ENCODE measurements at places on chromosomes 12 and 14.
A peak's percentile ranks its signal among the peaks of the same experiment; 100 is the strongest.

GRCh38 chr14:90846511-90846910 lies 30.3 kb upstream of the TTC7B start:
- no peak for DNase-seq

DNA sequence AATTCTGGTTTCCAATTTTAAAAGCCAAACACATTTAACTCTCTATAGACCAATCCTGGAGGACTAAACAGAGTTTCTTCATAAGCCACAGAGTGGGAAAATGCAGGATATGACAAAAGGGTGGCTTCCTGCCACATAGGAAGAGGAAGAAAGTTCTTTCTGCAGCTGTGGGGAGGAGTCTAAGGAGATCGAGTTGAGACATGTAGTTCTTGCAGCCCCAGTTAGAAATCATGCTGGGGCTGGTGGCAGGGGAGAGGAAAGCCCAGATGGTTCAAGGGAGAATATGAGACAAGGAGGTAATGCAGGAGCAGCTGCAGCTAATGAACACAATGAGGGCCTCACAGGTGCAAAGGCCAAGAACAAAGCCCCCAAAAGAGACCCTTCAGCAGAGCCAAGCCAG lies 85.0 kb upstream of the ARID2 start:
- no peak for DNase-seq

- no peak for DNase-seq
Observed at GRCh38 chr14:21343035-21343794, 40.6 kb downstream of the SUPT16H start.

- no peak for DNase-seq
Observed at GRCh38 chr14:64663174-64663573, 41.0 kb upstream of the PLEKHG3 start.

DNA sequence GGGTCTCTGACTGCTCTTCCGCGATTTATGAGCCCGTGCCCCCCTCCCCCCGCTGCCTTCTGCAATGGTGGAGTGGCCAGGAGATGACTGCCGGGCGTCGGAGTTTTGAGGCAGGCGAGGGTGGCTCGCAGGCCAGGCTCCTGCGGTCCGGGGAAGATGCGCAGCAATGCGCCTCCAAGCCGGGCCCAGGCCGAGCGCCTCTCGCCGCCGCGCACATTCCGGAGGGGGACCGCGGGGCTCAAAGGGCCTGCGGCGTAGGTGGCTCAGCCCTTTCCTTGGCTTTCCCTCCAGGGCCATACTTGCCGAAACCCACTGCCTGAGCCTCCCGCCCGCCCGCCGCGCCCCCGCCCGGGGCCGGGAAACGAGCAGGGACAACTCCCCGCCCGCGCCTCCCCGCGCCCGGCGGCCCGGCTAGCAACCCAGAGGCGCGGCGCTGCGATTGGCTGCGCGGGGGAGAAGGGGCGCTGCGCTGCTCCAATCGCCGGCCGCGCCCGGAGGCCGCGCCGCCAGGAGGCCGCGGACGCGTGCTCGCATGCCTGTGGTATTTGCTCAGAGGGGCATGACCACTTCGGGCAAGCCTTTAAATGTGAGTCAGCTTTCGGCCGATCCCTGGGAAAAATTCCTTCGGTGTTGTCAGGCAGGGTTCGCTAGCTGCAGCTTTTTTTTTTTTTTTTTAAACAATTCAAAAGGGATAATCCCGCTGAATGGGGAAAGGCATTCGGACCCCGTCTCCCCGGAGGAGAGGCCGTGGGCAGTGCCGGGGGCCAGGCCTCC lies 157.9 kb upstream of the PARP11 start:
- DNase-seq, result peak; percentile 78

DNA sequence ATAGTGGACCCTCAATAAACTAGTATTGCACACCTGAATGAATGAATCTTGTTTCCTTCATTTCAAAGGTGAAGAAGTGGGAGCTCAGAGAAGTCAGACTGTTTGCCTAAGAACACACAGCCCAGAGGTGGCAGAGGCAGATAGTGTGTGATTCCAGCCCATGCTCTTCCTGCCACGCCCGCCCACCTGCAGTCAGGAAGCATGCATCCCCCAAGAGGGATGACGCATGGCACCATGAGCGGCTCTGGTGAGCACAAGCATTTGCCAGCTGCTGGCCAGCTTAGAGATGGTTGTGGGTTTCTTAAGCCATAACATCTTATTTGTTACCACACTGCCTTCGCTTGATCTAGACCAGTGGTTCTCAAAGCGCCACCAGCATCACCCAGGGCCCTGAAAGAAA lies 133.8 kb downstream of the RIMBP2 start:
- DNase-seq, result no peak

GRCh38 chr12:102503056-102503681 lies 22.8 kb upstream of the IGF1 start:
- no peak for DNase-seq

GRCh38 chr14:75150150-75150549 lies 23.3 kb upstream of the NEK9 start:
- no peak for DNase-seq

DNA sequence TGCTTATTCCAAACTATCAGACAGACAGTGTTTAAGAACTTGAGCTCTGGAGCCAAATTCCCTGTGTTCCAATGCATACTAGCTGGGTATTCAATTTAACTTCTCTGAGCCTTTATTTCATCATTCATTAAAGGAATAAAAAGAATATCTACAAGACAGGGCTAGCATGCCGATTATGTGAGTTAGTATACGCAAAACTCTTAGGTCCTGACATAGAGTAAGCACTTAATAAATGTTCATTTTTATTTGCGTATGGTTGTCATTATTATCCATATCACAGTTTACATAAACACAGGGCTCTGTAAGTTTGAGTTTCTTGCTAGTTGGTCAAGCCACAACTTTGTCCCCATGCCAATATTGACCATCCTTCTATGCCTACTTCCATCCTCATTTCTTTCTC lies 161.5 kb downstream of the NUAK1 start:
- no peak for DNase-seq

- DNase-seq, result no peak
Observed at GRCh38 chr12:46722394-46723185, 103.2 kb downstream of the SLC38A4 start.

- no peak for DNase-seq
Observed at GRCh38 chr14:20118795-20119194, 8.3 kb downstream of the OR4K17 start.

GRCh38 chr14:75738192-75738591 lies 77.1 kb downstream of the TTLL5 start:
- DNase-seq, result no peak

DNA sequence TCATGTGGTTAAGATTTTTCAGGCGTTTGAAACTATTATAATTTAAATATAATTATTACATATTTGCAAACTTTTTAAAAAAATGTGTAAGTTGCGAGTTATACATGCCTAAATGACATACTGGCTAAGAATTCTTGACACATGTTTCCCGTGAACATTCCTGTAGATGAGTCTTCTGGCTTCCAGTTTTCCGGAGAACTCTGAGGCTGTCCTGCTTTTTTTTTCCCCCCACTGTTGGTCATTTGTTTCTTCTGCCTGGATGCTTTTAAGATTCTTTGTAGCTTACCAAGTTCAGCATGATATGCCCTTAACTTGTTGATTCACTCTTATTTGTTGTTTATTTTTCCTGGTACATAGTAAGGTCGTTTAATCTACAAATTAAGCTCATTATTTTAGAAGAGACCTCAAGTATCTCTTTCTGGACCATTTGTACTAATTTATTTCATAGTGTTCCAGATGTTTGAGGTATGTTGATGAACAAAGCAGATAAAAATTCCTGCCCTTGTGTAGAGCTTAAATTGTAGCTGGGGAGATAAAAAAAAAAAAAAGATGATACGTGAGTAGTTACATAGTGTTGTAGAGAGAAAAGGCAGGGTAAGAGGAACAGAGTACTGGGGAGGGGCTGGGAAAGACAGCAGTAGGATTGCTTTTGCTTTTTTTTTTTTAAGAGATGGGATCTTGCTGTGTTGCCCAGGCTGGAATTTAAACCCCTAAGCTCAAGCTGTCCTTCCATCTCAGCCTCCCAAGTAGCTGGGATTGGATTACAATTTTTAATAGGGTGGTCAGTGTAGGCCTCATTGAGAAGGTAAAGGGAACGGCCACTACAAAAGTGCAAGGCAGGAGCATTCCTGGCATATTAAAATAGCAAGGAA lies 32.8 kb downstream of the ARHGAP5 start:
- DNase-seq, result no peak
